Germinal center (tissue), 1 donor: ENCODE measurements at places on chromosomes 12 and 14.

DNA sequence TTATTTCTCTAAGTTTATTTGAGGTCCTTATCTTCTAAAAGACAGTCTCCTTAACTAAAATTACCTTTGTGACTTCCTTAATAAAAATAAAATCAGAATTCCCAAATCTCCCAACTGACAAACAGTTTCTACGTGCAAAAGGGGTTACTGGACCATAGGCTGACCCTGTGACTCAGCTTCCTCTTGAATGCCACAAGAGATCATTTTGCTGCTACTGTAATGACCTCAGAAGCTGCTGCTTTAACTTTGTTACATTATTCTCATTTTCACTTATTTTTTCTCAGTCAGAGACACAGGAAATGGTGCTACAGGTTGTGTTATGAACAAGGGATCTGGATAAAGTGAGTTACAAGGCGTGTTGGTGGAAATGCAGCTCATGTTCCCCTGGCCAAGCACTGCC is 132.2 kb upstream of the TMTC2 start:
- DNase-seq, result no peak

GRCh38 chr12:116262741-116263140 is 14.8 kb downstream of the MED13L start:
- no peak for DNase-seq

DNA sequence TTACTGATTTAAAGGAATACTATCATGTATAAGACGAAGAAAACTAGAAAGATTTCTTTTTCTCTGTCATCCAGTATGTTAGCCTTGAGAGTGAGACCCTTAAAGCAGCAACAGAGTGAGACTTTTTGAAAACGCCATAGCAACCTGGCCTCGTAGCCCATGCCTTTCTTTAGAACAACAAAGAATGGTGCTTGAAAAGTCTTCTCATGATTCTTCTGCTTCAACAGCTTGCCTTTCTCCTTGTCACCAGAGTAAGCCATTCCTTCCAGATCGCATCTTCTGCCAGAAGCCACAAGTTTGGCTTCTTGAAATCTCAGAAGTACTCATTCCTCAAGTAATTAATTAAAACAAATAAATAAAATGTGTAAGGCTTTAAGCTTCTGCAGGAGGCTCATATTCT is 109.3 kb downstream of the PDE3A start:
- DNase-seq, result no peak

GRCh38 chr14:55593698-55594097 is 13.7 kb downstream of the KTN1 start:
- DNase-seq, result no peak

- no peak for DNase-seq
Observed at GRCh38 chr12:52946797-52947547, 1.9 kb upstream of the KRT18 start.

DNA sequence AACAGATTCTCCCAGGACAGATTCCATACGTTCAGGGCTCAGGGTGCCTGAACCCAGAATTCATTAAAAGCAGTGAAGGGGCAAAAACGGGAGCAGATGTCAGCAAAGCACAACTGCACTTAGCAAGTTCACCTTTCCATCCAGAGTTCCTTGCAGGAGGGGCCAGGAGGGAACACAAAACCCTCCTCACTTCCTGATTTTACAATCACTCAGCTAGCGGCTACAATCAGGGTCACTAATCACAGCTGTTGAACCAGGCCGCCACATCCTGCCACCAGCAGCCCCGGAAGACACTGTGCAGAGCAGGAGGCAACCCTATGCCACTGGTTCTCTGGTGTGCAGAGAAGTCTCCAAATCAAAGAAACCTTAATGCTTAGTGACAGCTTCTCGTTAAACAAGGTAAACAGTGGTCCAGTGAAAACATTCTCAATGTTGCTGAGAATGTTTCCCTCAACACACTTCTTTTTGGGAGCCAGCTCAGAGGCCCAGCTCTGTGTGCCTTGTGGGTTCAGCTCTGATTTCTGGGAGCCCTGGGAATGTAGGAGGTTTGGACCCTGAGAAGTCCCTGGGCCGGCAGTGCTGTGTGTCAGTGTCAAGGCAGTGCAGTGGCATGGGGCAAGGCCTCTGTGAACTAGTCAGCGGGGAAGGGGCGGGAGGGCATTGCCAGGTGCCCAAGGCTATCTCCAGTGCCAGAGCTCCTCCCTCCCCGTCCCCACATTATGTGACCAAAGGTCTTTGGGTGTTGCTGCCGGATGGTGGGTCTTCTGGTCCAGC is 54.5 kb downstream of the VCPKMT start:
- peak; percentile 84 for DNase-seq
